Stimulated activated CD4-positive, alpha-beta T cell treated with anti-CD3 and anti-CD28 coated beads, Interleukin-1b, Interleukin-23, amount 100 ng/mL, for 1 hour (primary cell): ENCODE measurements at places on chromosomes 7 and 10.
A peak's percentile ranks its signal among the peaks of the same experiment; 100 is the strongest.

- no peak for DNase-seq
These were observed 51.9 kb upstream of the CAPZA2 start for GRCh38 chr7:116810267-116811116.

GRCh38 chr10:132922872-132923271 lies 19.5 kb downstream of the CFAP46 start:
- no peak for DNase-seq

GRCh38 chr7:157136372-157136771 lies 2.4 kb upstream of the UBE3C start:
- DNase-seq, result no peak

DNA sequence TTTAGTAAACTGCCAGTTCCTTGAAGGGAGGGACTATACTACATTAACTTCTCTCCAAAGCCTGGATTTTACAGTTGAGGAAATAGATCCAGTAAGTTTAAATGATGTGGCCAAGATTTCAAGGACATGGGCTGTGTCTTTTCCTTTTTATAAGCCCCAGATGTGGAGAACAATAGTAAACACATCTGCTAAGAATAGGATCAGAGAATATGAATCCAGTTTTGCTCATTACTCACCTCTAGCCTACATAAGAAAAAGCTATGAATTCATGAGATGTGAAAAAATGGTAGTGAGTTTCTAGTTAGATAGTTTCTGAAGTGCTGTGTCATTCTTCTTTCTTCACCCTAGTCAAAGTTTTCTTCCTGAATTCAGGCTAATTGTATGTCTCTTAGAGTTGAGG lies 38.6 kb downstream of the MAGI2 start:
- no peak for DNase-seq

GRCh38 chr7:96034940-96035727 lies 262.8 kb downstream of the DYNC1I1 start:
- DNase-seq, result no peak

- no peak for DNase-seq
These were observed 18.2 kb upstream of the C10orf105 start for GRCh38 chr10:71737834-71738197.

DNA sequence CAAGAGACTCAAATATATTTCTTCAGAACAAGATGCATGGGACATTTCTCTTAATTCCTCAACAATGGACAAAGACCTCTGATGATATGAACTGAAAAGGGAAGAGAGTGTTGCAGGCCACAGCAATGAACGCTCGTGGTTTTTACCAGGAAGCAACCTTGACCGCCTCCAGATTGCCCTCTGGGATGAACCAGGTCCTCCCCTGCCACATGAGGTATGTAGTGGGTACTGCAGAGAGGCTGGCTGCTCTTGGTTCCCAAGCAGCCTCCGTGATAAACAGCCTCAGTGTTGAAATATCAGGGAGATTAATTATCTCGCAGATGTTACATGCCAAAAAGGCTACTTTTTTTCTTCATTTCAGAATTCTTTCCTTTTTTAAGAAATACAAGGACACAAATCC lies 338.8 kb downstream of the ELMO1 start:
- DNase-seq, result no peak

- no peak for DNase-seq
These were observed 30.5 kb downstream of the ABCB1 start for GRCh38 chr7:87570178-87570577.

DNA sequence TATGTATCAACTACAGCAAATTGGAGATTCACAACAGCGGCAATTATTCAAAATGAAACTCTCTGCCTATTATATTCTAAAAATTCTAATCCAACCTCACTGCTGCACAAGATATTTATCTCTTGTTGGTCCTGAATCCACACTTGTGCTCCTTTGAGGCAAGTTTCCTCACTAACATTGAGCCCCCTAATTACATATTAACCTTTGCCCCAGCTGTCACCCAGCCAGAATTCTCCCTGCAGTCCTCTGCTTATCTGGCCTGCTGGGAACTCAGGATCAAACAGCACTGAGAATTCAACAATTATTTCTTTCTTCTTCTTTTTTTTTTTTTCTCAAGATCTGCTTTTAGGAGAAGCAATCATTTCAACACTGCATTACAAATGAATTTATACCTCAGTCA lies 21.5 kb upstream of the PLAC9 start:
- no peak for DNase-seq

- DNase-seq, result peak; percentile 62
These were observed 177.2 kb downstream of the SH3PXD2A start for GRCh38 chr10:103678178-103678526.

DNA sequence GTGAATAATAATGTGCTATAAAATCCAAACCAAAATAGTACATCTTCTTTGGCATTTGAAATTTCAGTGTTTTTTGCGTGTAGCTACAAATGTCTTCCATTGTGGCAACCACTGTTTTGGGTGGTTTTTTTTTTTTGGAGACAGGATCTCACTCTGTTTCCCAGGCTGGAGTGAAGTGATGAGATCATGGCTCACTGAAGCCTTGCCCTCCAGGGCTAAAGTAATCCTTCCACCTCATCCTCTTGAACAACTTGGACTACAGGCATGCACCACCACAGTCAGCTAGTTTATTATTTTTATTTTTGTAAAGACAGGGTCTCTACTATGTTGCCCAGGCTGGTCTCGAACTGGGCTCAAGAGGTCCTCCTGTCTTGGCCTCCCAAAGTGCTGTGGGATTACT lies 455.1 kb downstream of the AUTS2 start:
- no peak for DNase-seq

GRCh38 chr10:13346283-13347042 lies 1.6 kb downstream of the SEPHS1 start:
- DNase-seq, result no peak

DNA sequence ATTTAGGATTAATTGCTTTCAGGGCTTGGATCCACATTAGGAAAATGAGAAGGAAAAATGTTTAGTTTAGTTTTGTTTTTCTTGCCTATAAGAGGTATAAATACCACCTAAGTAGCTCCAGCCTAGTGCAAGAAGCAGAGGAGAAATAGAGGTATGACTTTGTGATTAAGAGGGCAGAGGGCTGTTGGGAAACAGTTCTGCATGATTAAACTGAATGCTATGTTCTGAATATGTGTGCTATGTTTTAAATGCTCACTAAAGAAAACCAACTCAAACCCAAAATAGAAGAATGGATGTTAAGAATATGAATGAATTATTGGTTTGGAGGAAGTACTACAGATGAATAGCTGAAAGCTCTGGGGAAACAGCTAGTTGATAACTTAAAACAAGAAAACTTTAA lies 7.6 kb downstream of the CALCR start:
- no peak for DNase-seq

DNA sequence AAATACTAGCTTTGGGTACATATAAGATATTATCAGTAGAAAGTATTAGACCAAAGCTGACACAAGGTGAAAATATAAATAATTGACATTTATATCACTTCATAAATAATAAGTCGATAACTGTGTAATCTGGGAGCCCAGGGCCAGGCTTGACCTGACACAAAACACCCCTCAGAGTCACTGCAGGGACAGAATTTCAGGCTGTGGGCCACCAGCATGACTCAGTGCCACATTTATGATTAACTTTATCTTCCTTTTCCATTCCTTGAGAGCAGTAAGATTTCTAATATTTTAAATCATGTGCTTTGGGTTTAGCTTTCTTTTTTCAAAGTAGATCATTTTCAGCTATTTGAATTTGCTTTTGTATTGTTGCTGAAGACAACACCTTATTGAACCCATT lies 102.9 kb upstream of the NFE2L3 start:
- no peak for DNase-seq

- no peak for DNase-seq
These were observed 120.6 kb downstream of the GLCCI1 start for GRCh38 chr7:8089036-8089780.

- DNase-seq, result no peak
These were observed 337.2 kb upstream of the CELF2 start for GRCh38 chr10:10680496-10680895.

DNA sequence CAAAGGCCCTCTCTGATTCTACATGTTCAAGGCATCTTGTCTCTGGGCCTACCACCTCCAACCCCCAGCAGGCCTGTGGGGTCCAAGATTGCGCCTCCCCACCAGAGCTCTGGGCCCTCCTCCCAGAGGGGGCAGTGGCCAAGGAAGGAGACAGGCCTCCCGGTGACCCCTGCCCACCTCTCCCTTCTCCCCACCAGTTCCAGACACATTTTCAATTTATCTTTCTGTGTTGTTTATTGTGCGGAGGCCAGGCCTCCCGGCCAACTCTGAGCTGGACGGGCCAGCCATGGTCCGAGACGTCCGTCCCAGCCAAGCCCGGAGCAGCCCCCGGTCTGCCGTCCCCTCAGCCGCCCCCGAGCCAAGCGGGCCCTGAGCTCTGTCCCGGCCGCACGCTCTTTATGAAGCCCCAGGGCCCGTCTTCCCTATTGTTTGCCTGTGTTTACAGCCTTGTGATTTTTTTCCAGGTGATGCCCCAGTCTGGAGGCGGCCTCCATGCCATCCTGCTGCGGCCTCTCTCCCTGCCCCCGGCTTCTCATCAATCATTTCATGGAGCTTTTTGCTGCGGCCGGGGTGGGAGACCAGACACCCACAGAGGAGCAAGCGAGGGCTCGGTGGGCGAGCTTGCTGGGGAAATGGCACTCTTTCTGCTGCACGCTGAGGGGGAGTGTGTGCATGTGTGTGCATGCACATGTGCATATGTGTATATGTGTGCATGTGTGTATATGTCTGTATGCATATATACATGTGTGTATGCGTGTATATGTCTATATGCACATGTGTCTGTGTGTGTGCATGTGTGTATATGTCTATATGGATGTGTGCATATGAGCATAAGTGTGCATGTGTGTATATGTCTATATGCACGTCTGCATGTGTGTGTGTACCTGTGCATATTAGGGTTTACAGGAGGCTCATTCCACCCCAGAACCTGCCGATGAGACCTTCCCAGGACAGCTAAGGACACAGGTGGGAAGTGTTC lies 52.7 kb upstream of the ELN start:
- no peak for DNase-seq

DNA sequence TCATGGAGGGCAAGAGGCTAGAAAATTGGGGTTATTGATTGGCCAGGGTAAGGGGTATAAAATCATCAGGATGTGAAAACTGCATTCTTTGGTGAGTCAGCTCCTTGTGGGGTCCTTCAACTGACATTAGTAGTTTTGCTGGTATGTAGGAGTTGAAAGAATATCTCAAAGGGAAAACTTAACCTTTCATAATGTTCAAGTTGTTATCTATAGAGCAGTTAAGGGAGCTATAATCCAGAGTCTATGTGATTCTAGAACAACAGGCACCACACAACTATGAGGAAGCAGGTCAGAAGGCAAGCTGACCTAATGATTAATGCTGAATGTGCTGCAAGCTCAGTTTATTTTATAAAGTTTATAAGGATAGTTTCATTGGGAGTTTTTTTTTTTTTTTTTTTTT lies 13.7 kb downstream of the PRPS1L1 start:
- DNase-seq, result no peak

DNA sequence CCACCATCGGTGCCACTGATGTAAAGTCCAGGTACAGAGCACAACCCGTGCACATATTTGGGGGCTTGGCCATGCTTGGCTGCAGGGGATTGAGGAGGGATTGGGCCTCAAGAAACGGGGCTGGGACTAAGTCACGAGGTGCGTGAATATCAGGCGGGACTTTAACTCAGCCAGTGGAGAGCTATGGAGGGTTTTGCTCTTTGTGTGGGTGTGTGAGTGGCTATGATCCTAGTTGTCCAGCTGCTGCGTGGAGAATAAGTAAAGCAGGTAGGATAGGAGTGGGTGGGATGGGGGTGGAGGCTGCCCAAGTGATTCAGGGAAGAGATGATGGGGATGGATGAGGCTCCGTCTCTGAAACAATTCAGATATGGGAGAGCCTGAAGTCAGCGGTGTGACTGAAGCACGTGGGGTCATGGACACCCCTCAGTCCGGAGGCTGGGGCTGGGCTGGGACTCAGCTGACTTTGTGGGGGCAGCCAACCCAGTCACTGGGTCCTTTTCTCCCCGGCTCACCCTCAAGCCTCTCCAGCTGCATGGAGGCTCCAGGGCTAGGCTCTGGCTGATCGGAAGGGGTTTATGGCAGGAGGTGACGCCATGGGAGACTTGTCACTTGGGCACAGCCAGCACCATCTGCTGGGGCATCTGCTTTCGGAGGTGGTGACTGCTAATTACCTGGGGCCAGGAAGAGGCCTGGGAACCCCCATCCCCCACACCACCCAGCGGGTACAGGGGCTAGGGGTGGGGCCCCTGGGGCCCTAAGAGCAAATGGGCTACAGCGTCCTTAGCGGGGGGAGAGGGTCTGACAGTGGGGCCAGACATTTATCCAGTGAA lies 1.7 kb upstream of the LFNG start:
- DNase-seq, result no peak

DNA sequence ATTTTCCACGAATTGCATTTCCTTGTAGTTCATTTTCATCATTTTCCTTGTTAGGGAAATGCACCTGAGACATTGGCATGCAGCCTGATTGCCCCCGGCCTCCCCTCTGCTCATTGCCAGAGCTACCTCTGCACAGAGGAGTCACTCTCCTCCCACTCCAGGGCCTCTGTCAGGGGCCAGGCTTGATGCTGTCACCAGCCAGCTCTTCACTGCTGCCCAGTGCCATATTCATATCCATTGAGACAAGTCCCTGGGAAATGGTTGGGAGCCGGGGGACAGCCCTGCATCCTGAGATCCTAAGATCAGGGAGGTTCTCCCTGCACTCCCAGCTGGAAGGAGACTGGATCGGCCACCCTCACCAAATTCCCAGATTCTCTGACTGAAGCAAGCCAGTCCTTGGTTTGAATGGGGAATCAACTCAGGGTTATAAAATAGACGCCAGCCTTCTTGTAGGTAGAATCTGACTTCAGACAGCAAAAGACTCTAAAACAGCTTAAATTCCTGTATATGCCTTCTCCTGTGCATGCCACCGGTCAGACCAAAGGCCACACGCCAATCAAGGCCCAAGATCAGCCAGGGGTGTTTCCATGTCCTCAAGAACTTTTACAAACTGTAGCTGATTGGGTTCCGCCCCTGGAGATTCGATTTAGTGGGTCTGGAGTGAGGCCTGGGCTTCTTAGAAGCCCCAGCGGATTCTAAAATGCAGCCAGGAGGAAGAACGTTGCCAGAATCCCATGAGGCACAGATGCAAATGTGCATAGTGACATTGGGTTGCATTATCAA lies 86.5 kb downstream of the PARP12 start:
- no peak for DNase-seq

DNA sequence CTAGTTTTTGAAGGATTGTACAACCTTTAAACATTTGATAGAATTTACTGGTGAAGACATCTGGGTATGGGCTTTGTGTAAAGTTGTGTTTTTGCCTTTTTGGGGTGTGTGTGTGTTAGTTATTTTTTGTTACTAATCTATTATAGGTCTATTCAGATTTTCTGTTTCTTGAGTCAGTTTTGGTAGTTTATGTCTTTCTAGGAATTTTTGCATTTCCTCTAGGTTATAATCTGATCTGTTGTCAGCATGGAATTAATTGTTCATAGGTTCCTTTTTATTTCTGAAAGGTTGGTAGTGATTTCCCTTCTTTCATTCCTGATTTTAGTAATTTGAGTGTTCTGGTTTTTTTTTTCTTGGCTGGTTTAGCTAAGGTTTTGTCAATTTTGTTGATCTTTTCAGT lies 17.7 kb downstream of the SEPTIN7 start:
- no peak for DNase-seq

- no peak for DNase-seq
These were observed 11.2 kb upstream of the CCSER2 start for GRCh38 chr10:84317174-84317573.
